ENCODE measurements at places on chromosomes 2 and 18.
A peak's percentile ranks its signal among the peaks of the same experiment; 100 is the strongest.

DNA sequence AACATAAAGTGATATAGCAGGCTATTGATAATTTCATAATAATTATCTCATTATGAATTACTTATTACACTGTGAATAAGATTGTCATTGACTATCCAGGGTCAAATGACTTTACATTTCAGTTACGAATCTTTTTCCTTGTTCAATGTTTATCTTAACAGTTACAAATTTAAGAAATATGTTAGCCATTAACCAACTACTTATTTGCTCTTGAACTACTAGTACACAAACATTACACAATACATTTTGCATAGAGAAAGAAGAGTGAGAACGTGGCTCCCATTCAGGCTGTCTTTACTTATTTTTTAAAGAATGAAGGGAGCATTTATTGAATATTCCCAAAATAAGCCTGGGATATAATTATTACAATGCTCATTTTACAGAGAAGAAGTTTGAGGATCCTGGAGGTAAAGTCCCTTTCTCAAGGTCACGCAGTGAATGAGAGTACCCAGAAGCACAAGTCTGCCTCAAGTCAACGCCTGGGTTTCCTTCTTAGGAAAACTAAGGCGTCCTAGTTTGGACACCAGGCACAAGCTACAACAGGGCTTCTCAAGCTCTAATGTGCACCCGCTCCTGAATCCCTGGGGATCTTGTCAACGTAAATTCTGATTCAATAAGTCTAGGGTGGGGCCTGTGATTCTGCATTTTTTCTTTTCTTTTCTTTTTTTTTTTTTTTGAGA, 164.2 kb downstream of the FIGN start:
- DNase-seq = no peak

DNA sequence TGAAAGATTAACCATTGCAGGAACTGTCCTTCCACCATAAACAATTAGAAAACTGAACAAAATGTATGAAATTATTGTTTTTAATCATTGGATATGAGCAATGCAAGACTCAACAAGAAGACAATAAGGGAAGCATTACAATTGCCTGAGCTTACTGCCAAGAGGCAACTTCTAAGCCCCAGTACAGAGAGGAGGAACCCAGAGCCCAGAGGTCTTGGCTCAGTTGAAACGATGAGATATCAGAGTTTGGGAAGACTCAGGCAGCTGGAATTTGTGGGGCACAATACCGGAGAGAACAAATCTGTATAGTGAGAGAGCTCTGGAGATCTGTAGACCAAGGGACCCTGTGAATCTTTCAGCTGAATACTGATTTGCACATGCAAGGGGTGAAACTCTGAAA, 80.6 kb upstream of the ZFP36L2 start:
- no peak for DNase-seq

- no peak for DNase-seq
These were observed 836.7 kb downstream of the SOCS6 start for GRCh38 chr18:71125581-71125980.

GRCh38 chr2:86807468-86808275, 17.0 kb upstream of the CD8A start:
- DNase-seq = no peak

GRCh38 chr2:127027715-127028114, 79.2 kb downstream of the BIN1 start:
- DNase-seq = no peak

DNA sequence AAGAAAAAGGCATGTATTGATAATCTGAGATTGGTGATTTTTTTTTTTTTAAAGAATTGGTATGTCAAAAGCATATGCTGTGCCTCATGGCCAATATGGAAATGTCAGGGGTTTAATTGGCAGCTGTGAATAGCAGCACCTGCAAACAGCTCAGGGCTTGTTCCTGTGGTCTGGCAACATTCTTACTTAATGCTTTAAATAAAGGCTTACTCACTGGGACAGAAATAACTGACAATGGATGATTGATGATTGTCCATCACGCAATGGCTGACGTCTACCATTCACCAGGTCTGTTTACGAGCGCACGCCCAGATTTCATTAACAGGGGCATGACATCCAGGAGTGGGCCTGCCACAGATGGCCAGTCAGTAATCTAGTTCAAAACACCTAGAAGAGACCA, 66.7 kb downstream of the ETAA1 start:
- no peak for DNase-seq

GRCh38 chr2:225911019-225911418, 511.5 kb downstream of the NYAP2 start:
- no peak for DNase-seq

DNA sequence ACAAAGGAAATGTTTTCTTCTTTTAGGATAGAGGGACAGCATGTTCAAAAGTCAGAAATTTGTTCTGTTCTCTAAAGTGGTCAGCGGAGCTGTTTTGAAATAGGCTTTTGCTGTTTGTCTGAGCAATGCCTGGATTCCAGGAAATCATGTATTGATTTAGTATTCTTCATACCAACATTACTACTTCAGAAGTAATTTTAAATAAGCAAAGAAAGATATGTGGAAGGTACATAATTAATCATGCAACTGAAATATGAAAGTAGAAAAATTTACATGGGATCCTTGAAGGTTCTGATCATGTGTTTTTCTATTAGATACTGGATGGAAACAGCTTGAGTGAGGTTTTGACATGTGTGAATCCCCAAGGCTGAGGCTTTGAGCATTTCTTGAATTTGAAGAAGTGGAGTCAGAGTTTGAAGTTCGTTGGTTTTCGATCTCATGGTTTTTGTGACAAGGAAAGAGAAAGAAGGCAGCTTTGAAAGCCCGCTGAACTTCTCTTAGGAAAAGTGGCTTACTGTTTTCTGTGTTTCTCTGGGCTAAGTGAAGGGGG, 220.0 kb downstream of the LDLRAD4 start:
- no peak for DNase-seq

- no peak for DNase-seq
These were observed at the start of gene NEB for GRCh38 chr2:151733771-151734672. Gene NEB, minus strand, starts transcription at chr2:151734476. Its CDS starts 1,320 bp downstream, at chr2:151733156.

DNA sequence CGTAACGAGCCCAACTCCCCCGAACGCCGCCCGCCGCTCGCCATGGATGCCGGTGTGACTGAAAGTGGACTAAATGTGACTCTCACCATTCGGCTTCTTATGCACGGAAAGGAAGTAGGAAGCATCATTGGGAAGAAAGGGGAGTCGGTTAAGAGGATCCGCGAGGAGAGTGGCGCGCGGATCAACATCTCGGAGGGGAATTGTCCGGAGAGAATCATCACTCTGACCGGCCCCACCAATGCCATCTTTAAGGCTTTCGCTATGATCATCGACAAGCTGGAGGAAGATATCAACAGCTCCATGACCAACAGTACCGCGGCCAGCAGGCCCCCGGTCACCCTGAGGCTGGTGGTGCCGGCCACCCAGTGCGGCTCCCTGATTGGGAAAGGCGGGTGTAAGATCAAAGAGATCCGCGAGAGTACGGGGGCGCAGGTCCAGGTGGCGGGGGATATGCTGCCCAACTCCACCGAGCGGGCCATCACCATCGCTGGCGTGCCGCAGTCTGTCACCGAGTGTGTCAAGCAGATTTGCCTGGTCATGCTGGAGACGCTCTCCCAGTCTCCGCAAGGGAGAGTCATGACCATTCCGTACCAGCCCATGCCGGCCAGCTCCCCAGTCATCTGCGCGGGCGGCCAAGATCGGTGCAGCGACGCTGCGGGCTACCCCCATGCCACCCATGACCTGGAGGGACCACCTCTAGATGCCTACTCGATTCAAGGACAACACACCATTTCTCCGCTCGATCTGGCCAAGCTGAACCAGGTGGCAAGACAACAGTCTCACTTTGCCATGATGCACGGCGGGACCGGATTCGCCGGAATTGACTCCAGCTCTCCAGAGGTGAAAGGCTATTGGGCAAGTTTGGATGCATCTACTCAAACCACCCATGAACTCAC, 673 bp downstream of the PCBP1 start:
- no peak for DNase-seq

- DNase-seq = no peak
These were observed 1247.5 kb upstream of the ACVR2A start for GRCh38 chr2:146597291-146597690.

GRCh38 chr2:209763106-209763505, 8.5 kb upstream of the UNC80 start:
- DNase-seq = no peak

GRCh38 chr2:30161929-30162706, 15.3 kb downstream of the YPEL5 start:
- no peak for DNase-seq

- DNase-seq = no peak
These were observed 1.9 kb downstream of the ZDBF2 start for GRCh38 chr2:206276169-206276942.

DNA sequence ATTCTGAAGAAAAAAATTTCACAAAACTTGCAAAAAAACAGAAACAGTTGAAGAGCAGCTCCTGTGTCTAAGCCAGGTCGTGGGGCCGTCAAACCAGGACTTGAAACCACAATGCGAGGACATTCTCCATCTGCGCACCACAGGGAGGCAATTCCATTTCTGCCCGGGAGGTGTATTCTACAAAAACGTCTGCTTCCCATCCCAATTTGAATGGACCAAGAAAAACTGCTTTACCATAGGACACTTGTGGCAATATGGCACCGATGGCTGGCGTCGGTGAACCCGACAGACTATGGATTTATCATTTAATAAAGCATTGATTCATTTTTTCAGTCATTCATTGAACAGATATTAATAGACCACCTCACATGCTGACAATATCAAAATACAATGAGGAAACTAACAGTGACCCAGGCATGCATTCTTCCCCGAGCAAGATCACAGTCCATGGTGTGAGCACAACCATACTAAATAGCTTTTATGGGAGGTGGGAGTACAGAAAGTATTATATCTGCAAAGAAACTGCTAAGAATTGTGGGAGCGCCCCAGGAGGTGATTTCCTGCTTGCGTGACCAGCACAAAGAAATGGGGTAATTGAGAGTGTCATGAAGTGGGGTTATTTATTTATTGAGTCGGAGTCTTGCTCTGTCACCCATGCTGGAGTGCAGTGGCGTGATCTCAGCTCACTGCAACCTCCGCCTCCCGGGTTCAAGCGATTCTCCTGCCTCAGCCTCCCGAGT, 10.5 kb upstream of the ZAP70 start:
- no peak for DNase-seq

- no peak for DNase-seq
These were observed 382.0 kb downstream of the SOX11 start for GRCh38 chr2:6074089-6074643.

GRCh38 chr2:38718601-38719000, 32.6 kb downstream of the SRSF7 start:
- DNase-seq = no peak

- DNase-seq = no peak
These were observed 47.8 kb downstream of the CAPN13 start for GRCh38 chr2:30759481-30759880.

DNA sequence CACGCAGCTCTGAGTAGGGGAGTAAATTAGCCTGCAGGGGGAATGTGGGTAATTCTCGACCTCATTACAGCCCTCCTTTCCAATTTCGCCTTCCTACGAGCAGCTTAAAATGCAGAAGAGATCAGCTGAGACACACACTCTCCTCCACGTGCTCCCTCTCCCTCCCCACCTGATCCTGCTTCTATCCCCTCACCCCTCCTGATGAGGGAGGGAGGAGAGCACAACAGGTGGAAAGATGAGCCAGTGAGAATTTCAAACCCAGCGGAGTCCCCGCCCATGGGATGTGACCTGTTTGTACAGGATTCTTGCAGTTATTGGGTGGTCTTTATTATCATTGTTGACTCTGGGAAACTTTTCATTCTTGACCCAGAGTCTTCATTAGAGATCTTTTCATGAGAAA, 35.5 kb downstream of the DDX18 start:
- DNase-seq = no peak

- no peak for DNase-seq
These were observed 192.0 kb downstream of the CDH7 start for GRCh38 chr18:65942854-65943253.

DNA sequence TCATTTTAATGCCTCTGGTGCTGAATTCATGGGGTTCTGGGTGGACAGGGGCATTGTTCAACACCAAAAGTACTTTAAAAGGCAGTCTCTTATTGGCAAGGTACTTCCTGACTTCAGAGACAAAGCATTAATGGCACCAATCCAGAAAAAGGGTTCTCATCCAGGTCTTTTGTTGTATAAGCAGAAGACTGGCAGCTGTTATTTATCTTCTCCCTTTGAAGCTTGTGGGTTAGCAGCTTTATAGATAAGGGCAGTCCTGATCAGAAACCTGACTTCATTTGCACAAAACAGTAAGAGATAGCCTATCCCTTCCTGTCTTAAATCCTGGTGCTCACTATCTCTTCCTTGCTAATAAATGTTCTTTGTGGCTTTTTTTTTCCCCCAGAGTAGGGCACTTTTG, 68.8 kb downstream of the VPS54 start:
- no peak for DNase-seq

- no peak for DNase-seq
These were observed 119.8 kb downstream of the MAPK4 start for GRCh38 chr18:50679656-50680055.

GRCh38 chr18:76823161-76823538, 793 bp downstream of the ZNF236 start:
- DNase-seq = no peak

DNA sequence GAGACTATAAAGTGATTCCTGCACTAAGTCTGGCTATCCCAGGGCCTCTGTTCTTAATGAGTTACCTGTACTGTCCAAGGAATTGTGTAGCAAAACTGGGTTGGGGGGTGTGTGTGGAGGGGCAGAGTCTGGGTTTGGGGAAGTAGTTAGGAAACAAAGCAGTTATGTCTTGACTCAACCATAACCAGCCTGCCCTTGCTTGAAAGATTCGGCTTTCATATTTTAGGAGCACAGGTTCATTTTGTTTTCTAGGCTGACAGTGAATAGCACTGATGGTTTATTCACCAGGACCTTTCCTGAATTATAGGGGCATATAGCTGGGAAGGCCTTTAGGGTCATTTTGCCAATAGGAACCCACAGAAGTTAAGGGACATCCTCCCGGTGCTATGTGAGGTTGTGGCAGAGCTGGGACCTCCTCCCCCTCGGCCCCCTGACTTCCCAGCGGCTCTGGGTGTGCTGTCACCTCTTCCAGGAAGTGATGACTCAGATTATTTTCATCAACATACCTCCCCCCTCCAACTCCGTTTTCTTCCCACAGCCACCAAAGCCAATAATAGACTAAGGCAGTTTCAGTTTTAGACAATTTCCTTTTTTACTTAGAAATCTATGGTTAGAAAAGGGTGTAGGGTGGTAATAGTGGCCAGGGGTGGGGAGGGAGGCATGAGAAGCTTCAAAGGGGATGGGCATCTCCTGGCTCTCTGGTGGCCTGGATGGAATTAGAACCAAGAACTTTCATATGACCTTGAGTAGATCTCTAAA, 44.8 kb downstream of the SETBP1 start:
- DNase-seq = peak; percentile 77

GRCh38 chr2:213246497-213247281, 37.6 kb upstream of the SPAG16 start:
- DNase-seq = no peak
